ENCODE measurements at places on chromosomes 11 and 22. TPM values are rescaled to one million over a fixed set of nuclear protein-coding genes. Genes with fewer than 3 reads are reported as not detected.

GRCh38 chr22:46122511-46122971 is 27.8 kb upstream of the PPARA start:
- no peak overlapping the region for H3K27ac ChIP-seq
- peak; percentile 77 for DNase-seq
- H3K36me3 ChIP-seq = no peaks in the 10 kb centered on the region
- no peaks in the 10 kb centered on the region for H3K27me3 ChIP-seq

DNA sequence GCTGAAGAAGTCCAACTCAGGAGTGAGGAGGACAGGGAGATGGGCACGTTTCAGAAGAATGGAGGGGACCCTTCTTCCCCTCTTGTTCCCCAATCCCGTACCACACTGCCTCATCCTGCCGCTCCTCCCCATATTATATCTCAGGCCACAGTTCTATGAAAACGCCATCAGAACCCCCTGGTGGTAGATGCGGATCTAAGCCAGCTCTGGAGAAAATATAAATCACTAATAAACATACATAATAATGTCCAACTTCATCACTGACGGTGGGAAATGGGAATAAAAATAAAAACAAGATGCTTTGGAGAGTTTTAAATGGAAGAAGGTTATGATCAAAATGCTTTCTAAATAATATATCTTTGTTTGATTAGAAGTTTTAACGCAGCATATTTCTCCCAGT is 400.3 kb downstream of the CADM1 start:
- DNase-seq = no peak
- H3K4me1 ChIP-seq = peaks cover 9% of the 10 kb centered on the region
- no peak overlapping the region for H3K4me3 ChIP-seq
- H3K27me3 ChIP-seq = no peaks in the 10 kb centered on the region
- no peak overlapping the region for H3K27ac ChIP-seq

GRCh38 chr11:31687861-31688260 is 123.3 kb downstream of the PAX6 start:
- no peaks in the 10 kb centered on the region for H3K36me3 ChIP-seq
- no peaks in the 10 kb centered on the region for H3K4me1 ChIP-seq
- no peaks in the 10 kb centered on the region for H3K27me3 ChIP-seq
- no peak overlapping the region for H3K4me3 ChIP-seq
- H3K27ac ChIP-seq = no peak overlapping the region

DNA sequence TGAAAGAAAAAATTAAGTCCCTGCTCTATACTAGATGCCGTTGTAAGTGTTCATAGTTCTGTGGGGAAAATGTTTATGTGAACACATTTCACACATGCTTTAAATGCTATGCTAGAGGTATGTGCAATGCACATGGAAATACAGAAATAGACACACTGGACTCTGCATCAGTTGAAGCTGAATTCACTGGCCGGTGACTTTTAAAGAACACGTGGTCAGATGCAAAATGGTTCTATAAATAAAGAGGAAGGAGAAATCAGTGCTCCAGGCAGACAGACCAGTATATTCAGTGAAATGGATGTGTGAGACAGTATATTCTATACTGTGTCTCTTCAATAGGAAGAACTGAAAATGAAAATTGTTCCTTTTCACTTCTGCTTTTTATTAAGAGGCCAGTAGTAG is 29.9 kb downstream of the TRPC6 start:
- no peak overlapping the region for H3K4me3 ChIP-seq
- no peak overlapping the region for H3K27ac ChIP-seq
- no peaks in the 10 kb centered on the region for H3K27me3 ChIP-seq

The VPREB1 gene
- total RNA-seq = not detected

The AGBL2 gene
- total RNA-seq = 0.25 TPM

GRCh38 chr11:73116636-73117035 is 25.5 kb downstream of the FCHSD2 start:
- H3K27ac ChIP-seq = no peak overlapping the region
- H3K4me1 ChIP-seq = no peaks in the 10 kb centered on the region
- no peaks in the 10 kb centered on the region for H3K27me3 ChIP-seq

The TMPRSS5 gene
- 0.21 TPM for total RNA-seq

GRCh38 chr11:2089536-2090165 is 49.5 kb downstream of the IGF2 start:
- H3K4me1 ChIP-seq = no peaks in the 10 kb centered on the region
- H3K27ac ChIP-seq = no peak overlapping the region
- no peaks in the 10 kb centered on the region for H3K27me3 ChIP-seq
- H3K36me3 ChIP-seq = no peaks in the 10 kb centered on the region
- H3K4me3 ChIP-seq = no peak overlapping the region

The CDC42EP2 gene
- total RNA-seq = 1.1 TPM

DNA sequence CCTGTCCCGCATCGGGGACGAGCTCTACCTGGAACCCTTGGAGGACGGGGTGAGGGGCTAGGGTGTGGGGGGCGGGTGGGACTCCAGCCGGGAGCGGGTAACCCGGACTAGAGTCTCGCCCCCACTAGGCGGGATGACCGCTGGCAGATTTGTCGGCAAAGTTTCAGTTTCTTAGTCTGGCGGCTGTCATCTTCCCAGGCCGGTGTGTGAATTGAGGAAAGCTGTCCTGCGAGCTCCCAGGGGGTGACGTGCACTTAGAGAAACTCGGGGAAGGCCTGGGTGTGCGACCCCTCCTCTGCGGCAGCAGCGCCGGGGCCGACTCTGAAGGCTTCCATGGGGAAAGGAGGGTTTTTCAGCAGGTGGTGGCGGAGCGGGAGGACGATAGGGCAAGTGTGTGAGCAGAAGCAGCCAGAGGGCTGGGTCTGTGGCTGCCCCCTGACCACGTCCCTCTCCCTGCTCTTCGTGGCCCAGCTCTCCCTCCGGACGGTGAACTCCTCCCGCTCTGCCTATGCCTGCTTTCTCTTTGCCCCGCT is 463 bp downstream of the RAD9A start:
- no peaks in the 10 kb centered on the region for H3K27me3 ChIP-seq
- DNase-seq = no peak
- peaks cover 3% of the 10 kb centered on the region for H3K36me3 ChIP-seq

The MAP6 gene
- 3.8 TPM for total RNA-seq

DNA sequence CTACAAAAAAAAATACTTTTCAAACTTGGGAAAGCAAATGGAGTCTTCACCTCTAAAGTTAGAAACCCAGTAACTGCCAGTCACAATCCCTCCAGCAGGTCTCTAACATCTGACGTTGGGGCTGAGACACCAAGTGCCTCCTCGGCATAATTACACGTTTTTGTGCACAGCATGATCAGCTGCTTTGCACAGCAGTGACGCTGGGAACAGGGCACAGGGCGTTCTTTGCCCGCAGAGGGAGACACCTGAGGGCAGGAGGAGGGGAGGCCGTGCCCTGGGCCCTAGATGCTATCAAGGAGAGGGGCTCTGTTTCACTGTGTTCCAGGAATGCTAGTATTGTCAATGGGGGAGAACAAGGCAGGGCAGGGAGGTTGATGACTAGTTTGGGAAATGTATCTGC is 120.1 kb downstream of the PARVA start:
- no peaks in the 10 kb centered on the region for H3K4me1 ChIP-seq
- peaks cover 4% of the 10 kb centered on the region for H3K36me3 ChIP-seq
- no peak overlapping the region for H3K27ac ChIP-seq
- H3K27me3 ChIP-seq = no peaks in the 10 kb centered on the region
- DNase-seq = no peak
- no peak overlapping the region for H3K4me3 ChIP-seq

The PRR5L gene
- total RNA-seq = 2.6 TPM

GRCh38 chr22:38436629-38437395 is 18.2 kb downstream of the KCNJ4 start:
- H3K27me3 ChIP-seq = no peaks in the 10 kb centered on the region
- no peak overlapping the region for H3K4me3 ChIP-seq
- no peak for DNase-seq
- H3K4me1 ChIP-seq = peaks cover 9% of the 10 kb centered on the region
- no peaks in the 10 kb centered on the region for H3K36me3 ChIP-seq

The MPZL2 gene
- not detected for total RNA-seq

GRCh38 chr11:96259134-96259830 is 83.7 kb downstream of the MAML2 start:
- no peak for DNase-seq
- H3K4me1 ChIP-seq = peaks cover 23% of the 10 kb centered on the region
- no peaks in the 10 kb centered on the region for H3K36me3 ChIP-seq
- H3K27me3 ChIP-seq = no peaks in the 10 kb centered on the region
- H3K27ac ChIP-seq = no peak overlapping the region

GRCh38 chr22:22418163-22418549 is 90.4 kb downstream of the ZNF280B start:
- H3K4me3 ChIP-seq = no peak overlapping the region
- no peak overlapping the region for H3K27ac ChIP-seq
- no peak for DNase-seq
- no peaks in the 10 kb centered on the region for H3K4me1 ChIP-seq
- no peaks in the 10 kb centered on the region for H3K36me3 ChIP-seq

The TEX12 gene
- not detected for total RNA-seq

The SNX19 gene
- total RNA-seq = 53.1 TPM

Data from cardiac muscle cell (in vitro differentiated cells and primary cell).